ENCODE measurements at places on chromosomes 12 and 14.

GRCh38 chr14:96666088-96666487, 131.1 kb upstream of the VRK1 start:
- no peak for DNase-seq

GRCh38 chr12:52324153-52324444, 2.9 kb upstream of the KRT83 start:
- DNase-seq, result no peak

DNA sequence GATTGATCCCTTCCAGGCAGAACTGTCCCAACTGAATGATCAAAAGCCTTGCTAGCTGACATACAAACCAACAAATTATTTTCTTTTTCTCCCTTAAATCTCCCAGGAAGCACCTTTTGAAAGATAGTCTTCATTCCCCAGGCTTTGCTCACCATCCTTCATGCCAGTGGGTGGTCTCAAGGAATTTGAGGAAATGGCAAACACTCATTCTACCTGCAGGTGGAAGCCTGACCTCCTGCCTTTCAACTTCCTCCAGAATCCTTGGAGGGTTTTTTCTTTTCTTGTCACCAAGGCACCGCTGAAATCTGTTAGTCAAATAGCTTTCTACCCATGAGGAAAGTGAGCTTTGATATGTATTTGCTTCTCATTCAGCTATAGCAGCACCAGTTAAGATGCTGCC, 128.5 kb downstream of the WIF1 start:
- DNase-seq, result no peak

GRCh38 chr14:61620130-61620946, 75.0 kb upstream of the HIF1A start:
- no peak for DNase-seq

- no peak for DNase-seq
Observed at GRCh38 chr12:25101092-25101445, 93.9 kb downstream of the DNAI7 start.

DNA sequence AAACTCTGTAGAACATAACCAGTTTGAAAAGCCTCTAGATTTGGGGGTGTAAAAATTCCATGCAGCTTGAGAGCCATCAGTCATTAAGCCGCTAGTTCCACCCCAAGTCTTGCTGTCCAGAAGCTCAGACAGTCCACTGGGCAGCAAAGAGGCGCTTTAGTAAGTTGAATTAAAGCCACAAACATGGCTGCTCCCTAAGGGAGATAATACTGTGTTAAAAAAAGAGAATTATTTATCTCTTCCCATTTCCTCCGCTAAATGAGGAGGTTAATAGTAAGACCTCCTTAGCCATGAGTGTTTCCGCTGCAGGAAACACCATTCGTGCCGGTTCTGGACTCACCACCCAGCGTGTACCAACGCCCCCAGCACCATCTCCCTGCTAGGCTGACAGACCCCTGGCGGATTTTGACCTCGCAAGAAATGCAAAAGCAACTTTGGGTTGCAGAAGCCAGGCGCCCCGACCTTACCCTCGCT, 536 bp downstream of the TM7SF3 start:
- no peak for DNase-seq

DNA sequence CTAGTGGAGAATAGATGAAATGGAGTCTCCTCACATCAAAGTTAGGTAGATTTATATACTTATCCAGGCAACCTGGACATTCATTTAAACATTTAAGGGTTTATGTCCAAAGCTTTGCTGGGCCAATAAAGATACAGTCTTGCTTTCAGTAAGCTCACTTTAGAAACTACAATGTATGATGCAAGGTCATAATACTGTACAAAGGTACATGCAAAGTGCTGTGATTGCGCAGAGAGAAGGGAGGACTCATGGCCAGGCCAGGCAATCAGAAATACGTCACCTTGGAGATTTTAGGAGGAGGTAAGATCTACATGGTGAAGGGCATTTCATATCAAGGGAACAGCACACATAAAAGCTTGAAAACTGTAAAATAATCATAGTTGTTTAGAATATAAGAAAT, 113.6 kb downstream of the FGD4 start:
- DNase-seq, result no peak

- no peak for DNase-seq
Observed at GRCh38 chr14:54625112-54625511, 58.2 kb downstream of the SAMD4A start.

- DNase-seq, result no peak
Observed at GRCh38 chr14:76007852-76008251, 22.3 kb downstream of the IFT43 start.

DNA sequence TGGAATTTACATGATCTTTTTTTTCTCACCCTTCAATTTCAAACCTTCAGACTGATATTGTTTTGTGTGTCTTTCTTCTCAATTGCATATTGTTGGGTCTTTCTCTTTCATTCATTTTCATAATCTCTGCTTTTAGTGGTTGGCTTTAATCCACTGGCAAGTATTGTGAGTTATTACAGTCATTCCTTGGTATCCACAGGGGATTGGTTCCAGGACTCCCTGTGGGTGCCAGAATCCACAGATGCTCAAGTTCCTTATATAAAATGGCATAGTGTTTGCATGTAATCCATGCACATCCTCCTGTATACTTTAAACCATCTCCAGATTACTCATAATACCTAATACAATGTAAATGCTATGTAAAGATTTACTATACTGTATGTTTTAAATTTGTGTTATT, 29.7 kb upstream of the PARP11 start:
- DNase-seq, result no peak

- no peak for DNase-seq
Observed at GRCh38 chr12:95169368-95169767, 47.9 kb downstream of the FGD6 start.

GRCh38 chr14:73231981-73232851, 5.1 kb upstream of the PAPLN start:
- DNase-seq, result no peak

DNA sequence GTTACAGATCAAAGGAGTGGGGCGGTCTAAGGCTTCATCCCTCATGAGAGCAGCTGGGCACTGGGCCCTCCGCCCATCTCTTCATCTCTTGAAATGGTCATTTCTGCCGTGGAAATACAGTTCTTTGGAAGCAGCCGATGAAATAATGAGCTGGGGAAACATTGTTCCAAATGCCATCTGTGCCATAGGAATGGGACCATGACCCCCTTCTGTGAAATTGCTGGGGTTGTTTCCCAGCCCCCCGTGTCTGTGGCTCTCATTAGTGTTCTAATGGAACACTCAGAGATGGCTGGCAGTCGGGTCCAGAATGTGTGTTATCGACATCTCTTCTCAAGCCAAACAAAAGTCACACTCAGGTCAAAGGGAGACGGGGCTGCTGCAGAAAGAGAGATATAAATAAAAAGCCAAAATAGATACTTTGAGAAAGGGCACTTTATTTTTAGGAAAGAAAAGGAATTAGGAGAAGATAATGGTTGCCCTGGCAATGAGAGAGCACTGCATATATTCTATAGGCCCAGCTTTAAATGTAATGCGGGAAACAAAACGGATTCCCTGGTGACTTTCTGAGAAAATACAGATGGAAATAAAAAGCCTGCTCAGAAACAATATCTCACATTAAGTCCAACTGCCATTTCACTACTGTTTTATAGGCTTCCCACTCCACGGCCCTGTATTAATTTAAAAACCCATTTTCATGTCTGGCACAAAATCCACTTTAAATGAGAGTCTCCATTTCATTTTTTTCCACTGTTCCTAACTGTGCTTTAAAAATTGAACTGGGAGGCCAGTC, 107.1 kb downstream of the TTC8 start:
- DNase-seq, result no peak

GRCh38 chr14:96177766-96178375, 26.8 kb upstream of the BDKRB2 start:
- DNase-seq, result no peak

- DNase-seq, result no peak
Observed at GRCh38 chr12:125222876-125223275, 157.6 kb downstream of the AACS start.

GRCh38 chr12:84134797-84135366, 777.7 kb downstream of the SLC6A15 start:
- DNase-seq, result no peak

DNA sequence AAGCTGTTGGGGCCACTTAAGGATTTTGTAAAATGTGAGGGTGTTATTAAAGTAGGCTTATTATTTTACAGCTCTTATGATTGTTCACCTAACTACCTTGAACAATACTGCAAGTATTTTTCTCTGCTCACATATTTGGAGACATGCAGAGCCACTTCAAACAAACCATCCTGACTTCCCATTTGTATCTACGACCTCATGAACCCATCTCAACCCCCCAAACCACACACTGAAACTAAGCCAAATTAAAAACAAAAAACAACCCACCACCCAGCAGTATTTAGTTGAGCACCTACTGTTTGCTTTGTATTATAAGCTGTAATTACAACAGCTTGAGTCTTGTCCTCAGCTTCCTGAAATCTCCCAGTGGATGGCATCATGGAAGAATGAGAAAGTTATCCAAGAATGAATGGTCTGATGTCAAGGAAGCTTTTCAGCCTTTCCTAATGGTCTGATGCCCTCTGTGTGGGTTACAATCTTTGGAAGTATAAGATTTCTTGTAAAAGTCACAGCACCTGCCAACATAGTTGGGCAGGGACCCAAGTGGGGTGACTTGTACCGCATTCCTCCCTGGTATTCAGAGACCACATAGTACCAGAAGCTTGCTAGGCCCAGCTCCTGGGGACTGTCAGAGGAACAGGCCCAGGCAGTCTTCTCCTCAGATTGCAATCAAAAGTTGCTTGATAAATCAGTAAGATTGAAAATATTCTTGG, 416.6 kb downstream of the ZFP36L1 start:
- no peak for DNase-seq

DNA sequence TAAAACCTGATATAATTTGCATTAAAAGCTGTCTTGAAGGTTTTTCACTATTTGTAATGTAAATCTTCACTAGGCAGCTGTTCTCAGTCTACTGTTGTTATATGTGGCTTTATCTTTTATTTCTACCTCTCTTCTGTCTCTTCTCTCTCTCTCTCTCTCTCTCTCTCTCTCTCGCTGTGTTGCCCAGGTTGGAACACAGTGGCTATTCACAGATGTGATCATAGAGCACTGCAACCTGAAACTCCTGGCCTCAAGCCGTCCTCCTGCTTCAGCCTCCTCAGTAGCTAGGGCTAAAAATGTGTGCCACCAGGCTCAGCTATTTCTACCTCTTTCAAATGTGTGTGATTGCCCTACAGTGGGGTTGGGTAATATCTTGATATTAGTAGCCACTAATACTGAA, 21.1 kb downstream of the FUT8 start:
- DNase-seq, result no peak

DNA sequence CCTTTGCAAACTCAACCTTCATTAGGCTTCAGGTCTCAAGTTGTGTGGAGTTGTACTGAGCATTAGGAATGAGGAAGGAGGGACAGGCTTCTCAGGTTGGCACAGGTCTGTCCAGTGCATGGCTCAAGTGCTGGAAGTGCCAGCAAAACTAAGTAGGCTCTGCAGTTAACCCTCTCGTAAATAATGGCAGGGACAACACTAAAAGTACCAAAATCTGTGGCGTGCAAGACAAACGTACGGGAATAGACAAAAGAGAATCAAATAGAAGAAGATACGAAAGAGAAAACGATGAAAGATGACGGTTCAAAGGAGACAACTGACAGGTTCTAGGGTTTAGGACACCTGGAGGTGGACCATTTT, 612 bp downstream of the TRAPPC6B start:
- no peak for DNase-seq

DNA sequence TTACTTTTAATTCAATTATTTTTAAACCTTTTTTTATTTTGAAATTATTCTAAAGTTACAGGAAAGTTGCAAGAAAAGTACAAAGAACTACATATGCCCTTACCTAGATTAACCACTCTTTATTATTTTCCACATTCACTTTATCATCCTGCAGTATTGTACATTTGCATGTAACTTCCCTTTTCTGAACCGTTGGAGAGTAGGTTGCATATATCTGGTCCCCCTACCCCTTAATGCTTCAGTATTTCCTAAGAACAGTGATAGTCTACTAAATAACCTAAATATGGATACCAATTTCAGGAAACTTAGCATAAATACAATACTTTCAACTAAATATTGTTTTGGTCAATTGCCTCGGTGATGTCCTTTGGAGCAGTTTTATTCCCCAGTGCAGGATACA, 15.0 kb downstream of the G2E3 start:
- DNase-seq, result no peak

- no peak for DNase-seq
Observed at GRCh38 chr14:49294621-49295148, 291.5 kb downstream of the RPS29 start.

- no peak for DNase-seq
Observed at GRCh38 chr12:96225044-96225855, 31.1 kb downstream of the ELK3 start.

DNA sequence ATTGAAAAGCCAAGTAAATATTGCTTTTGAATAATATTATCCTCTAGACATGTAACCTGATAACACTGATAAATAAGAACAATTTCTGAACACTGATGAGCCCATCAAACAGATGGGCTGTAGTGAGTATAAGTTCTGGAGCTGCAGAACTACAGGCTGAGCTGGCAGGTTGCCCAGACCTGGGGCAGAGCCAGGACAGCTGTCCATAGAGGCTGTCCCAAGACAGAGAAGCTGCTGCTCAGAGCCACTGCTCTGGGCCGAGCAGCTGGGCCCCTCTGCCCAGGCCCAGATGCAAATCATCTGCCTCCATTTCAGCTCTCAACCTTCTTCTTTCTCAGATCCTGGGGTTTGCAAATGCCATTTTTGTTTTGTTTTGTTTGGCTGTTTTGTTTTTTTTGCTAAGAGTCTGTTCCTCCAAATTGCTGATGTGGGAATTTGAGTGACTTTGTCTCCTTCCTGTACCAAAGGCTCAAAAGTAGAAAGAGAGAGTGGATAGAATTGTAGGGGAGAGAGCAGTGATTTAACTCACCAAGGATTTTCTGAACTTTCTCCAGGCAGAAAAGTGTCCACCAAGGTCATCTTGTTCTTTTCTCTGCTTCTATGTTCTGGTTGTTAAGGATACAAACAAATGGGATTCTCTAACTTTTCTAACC, 4.0 kb upstream of the TESPA1 start:
- DNase-seq, result no peak

DNA sequence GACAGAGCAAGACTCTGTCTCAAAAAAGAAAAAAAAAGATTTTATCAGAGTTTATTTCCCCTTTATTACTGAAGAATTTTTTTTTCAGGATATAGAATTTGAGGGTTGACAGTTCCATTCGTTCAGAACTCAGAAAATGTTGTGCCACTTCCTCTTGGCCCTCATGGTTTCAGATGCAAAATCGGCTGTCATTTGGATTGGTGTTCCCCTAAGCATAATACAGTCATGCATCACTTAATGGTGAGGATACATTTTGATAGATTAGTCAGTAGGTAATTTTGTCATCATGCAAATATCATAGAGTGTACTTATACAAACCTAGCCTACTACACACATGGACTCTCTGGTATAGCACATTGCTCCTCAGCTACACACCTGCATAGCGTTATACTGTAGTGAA, 263.9 kb upstream of the RTL1 start:
- DNase-seq, result no peak

DNA sequence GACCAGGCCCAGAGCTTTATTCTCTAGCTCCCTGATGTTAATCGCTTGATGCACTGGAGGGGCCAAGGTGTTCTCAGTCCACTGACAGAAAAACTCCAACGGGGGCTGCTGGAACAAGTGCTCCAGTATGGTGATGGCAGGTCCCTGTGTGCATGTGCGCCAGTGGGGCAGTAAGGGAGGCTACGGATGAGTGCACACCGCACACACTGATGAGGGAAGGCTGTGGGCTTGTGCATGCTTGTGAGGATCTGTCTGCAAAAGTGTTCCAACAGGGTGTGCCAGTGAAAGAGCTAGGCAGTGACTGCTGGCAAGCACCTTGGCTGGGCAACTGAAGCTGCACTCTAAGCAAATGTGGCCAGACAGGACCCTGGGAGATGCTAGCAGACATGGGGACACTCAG, 229.7 kb upstream of the FOXG1 start:
- DNase-seq, result no peak

GRCh38 chr12:52867642-52868041, 18.8 kb upstream of the KRT78 start:
- DNase-seq, result no peak

Measured in stimulated activated CD8-positive, alpha-beta memory T cell treated with anti-CD3 and anti-CD28 coated beads, Interleukin-2, amount 100 ng/mL, for 1 hour (primary cell).